ENCODE measurements at places on chromosomes 3 and 15. TPM values are rescaled to one million over a fixed set of nuclear protein-coding genes. Genes with fewer than 3 reads are reported as not detected.

- no peak for DNase-seq
These were observed 86.0 kb downstream of the HCN4 start for GRCh38 chr15:73282567-73283365.

- no peak for DNase-seq
These were observed 32.1 kb downstream of the SLC22A14 start for GRCh38 chr3:38314112-38314763.

DNA sequence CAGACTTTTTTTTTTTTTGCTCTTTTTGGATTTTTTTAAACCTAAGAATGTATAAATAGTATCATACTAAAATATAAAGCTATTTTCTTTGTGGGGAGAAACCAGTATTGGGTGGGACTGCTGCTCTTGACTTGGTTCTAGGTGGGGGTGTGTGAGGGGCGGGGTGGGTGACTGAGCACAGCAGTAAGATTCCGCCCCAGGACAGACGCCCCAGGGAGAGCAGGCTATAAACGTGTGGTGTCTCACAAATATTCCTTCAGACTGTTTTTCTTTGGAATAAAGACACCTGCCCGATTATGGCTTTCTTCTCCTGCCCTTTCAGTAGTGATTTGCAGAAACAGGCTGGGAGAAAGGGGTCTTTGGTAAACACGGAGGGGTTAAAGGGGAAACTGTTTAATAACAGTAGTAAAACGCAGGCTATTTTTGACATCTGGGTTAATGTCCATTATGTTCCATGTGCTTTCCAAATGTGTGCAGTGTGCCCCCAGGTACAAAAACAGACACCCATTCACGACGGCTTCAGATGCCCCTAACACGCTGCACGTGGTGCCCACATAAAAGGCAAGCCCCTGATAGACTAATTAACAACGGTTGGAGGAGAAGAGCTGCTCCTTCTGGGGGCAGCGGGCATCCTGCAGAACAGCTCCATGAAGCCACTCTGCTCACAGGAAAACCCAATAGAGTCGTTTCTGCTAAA is 28.6 kb upstream of the WNT5A start:
- DNase-seq = no peak

- no peak for DNase-seq
These were observed 107.9 kb downstream of the LRTM1 start for GRCh38 chr3:54819946-54820345.

- DNase-seq = no peak
These were observed 19.1 kb downstream of the USP3 start for GRCh38 chr15:63523306-63523990.

The LRRIQ4 gene
- total RNA-seq = not detected

The CLSTN2 gene
- 9.7 TPM for total RNA-seq
